GM12878 (cell line): ENCODE measurements at places on chromosomes 13 and 19. TPM values are rescaled to one million over a fixed set of nuclear protein-coding genes. Genes with fewer than 3 reads are reported as not detected.

GRCh38 chr13:80881942-80882445 lies 541.1 kb upstream of the SPRY2 start:
- no peaks in the 10 kb centered on the region for H3K4me1 ChIP-seq
- no peak overlapping the region for H3K4me3 ChIP-seq
- no peak overlapping the region for H3K27ac ChIP-seq
- H3K27me3 ChIP-seq: no peaks in the 10 kb centered on the region
- DNase-seq: no peak
- H3K36me3 ChIP-seq: no peaks in the 10 kb centered on the region

DNA sequence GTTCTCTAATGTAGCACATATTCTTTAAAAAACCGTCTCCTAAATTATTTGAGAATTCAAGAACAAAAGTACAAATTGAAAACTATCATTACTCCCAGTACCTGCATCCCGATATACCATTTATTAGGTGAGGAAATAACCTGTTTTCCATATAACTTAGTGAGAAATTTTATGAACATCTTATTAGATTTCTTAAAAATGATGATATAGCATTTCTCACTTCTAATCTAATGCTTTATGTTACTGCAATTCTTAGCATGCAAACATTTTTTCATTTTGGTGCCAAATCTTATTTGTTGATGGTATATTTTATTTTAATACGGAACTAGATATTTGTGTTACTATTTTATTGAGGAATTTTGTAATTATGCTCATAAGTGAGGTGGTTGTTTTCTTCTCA lies 1321.3 kb upstream of the SLC10A2 start:
- no peak overlapping the region for H3K4me3 ChIP-seq
- H3K27ac ChIP-seq: no peak overlapping the region
- no peaks in the 10 kb centered on the region for H3K4me1 ChIP-seq
- no peaks in the 10 kb centered on the region for H3K27me3 ChIP-seq
- no peaks in the 10 kb centered on the region for H3K36me3 ChIP-seq

DNA sequence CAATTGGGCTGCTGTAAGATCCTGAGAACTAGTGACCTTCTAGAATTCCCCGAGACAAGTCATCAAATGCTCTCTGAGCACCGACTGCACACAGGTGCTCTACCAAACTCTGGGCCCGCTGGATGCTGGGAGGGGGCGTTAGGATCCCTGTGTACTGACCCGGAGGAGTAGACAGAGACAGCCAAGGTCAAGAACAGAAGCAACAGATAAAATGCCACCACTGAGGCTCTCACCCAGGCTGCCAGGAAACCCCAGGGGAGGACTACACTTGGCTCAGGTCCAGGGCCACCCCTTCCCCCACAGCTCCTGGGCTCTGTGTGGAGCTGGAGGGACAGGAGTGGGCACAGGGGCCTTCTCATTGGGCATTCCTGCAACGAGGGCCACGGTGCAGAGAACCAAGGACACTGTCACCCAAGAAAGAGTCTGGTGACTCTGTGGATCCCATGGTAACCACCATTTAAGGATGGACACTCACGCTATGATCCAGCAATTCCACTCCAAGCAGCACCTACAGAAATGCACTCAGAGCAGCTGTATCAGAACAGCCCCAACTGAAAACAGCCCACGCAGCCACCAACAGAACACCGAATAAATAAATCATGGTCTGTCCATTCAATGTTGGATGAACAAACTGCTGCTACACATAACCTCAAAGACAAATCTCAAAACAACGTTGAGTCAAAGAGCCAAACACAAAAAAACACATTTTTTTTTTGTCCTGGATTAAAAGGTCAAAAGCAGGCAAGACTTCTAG lies 16.8 kb upstream of the SLC35E1 start:
- H3K36me3 ChIP-seq: peaks cover 4% of the 10 kb centered on the region; the same call in 1 of the 2 replicates
- no peak for DNase-seq
- H3K4me1 ChIP-seq: peaks cover 70% of the 10 kb centered on the region
- H3K27ac ChIP-seq: peak overlapping the region; percentile 99
- H3K27me3 ChIP-seq: no peaks in the 10 kb centered on the region

ZNF223 gene
- polyA plus RNA-seq: not detected in 2 replicates

F10 gene
- polyA plus RNA-seq: not detected in 2 replicates

LGALS7 gene
- not detected in 2 replicates for polyA plus RNA-seq

FLT3 gene
- polyA plus RNA-seq: 0.15 and 0.22 TPM in 2 replicates
